ENCODE measurements at places on chromosomes 1 and 21.

GRCh38 chr1:69167876-69168275 is 399.8 kb upstream of the LRRC7 start:
- no peak for DNase-seq

DNA sequence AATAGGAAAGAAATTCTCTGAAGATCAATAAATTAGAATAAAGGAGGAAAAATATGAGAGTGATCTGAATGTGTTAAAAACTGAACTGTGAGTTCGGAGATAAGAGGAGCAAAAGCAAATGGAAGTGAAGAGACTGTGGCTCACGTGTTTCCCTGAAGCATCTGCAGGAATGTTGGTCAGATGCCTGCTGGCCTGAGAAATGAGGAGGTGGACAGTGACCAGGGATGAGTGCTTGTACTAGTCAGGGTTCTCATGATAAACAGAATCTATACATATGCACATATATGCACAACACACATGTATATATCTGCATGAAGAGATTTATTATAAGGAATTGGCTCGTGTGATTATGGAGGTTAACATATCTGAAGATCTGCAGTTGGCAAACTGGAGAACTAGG is 103.4 kb upstream of the TIAM1 start:
- no peak for DNase-seq

GRCh38 chr1:243842978-243843511 is 7.0 kb downstream of the AKT3 start:
- DNase-seq, result no peak

GRCh38 chr21:38729291-38729690 is 76.4 kb upstream of the ETS2 start:
- DNase-seq, result no peak

DNA sequence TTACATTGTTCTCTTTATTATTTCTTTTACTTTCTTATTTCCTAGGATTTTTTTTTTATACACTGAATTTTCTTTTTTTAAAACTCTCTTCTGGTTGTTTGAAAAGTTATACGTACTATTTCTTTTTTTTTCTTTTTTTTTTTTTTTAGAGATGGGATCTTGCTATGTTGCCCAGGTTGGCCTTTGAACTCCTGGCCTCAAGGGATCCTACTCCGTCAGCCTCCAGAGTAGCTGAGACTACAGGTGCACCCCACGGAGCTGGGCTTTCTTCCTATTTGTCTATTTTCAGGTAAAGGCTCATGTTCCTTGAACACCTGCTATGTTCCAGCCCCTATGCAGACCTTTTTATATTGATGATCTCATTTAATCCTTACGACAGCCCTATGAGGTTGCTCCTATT is 29.4 kb upstream of the DYRK1A start:
- DNase-seq, result no peak

All from NCI-H345 (cell line).